ENCODE measurements at places on chromosomes 3 and 15.

DNA sequence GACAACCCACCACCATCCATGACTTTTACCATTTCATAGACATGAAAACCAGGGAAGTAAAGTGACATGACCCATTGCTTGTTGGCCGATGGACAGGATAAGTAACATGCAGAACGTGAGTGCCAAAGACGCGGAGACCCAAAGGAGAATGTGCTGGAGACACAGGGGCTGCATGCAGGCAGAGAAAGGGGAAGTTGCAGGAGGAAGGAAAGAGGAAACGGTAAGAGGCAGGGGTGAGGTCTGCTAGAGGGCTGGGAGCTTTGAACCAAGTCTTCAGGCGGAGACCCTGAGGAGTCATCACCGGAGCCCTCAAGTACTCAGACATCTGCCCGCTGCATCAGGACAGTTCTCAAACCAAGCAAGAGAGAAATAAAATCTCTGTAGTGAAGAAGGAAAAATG is 34.9 kb downstream of the MAGEF1 start:
- no peak for DNase-seq

DNA sequence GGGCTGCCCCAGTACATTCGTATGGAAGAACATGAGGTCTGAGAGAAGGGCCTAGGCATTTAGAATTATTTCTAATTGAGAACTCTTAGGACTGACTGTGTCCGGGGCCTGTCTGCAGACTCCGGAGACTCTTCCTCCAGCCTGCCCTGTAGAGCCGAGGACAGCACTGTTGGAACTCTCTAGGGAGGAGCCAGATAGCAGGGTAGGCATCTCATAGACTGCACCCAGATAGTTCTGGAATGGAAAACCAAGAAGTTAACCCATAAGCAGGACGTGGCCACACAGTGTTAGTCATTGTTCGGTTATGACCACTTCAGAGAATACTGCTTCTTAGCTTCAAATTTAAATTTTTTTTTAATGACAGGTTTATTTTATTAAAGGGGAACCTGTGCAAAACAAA is 59.5 kb downstream of the SNRK start:
- peak; percentile 15 for DNase-seq

GRCh38 chr3:48042071-48042760 is 26.0 kb upstream of the MAP4 start:
- no peak for DNase-seq

DNA sequence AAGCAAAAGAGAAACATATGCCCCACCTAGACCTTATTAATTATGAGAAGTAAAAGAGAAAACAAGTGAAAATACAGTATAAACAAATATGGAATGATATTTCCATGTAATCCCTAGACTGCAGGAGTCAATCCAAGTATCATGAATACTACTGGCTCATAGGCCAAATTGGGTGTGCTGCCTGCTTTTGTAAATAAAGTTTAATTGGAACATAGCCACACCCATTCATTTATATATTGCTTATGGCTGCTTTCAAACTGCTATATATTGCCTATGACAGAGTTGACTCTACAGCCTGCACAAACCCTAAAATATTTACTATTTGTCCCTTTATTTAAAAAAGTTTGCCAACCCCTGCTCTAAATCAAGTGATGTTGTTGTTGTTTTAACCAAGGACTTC is 5.3 kb downstream of the ULK4 start:
- no peak for DNase-seq

DNA sequence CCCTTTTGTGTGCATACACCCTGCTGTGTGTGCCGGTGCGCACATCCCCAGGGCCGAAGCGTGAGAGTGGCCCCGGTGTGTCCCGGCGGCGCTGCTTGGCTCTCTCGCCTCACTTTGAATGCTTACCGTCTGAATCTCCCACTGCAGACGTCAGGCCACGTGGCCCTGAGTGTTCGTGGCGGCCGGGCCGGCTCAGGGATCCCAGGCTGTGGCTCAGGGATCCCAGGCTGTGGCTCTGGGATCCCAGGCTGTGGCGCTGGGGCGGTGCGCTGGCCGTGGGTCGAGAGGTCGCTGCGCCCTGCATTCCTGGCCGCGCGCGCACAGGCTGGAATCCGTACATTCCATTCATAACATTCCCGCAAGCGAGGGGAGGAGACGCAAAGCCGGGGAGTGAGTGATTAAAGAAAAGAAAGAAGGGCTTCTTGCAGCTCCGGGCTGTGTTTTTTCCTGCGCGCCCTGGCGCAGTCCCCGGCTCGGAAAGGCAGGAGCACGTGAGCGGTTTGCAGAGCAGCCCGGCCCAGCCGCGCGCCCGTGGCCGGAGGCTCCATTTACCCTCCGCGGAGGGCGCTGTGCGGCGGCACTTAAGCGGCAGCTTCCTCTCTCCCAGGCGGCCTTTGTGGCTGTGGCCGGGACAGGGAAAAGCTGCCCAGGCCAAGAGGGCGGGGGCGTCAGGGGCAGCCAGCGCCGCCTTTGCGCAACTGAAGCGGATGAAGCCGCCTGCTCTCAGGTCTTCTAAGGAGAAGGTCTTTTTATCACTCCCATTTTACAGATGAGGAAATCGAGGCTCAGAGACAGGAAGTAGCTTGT is 87.0 kb upstream of the ALDH1L1 start:
- no peak for DNase-seq

- DNase-seq: no peak
Observed at GRCh38 chr15:100856867-100857266, 22.8 kb upstream of the ALDH1A3 start.

GRCh38 chr3:66037330-66037985 is 1.3 kb downstream of the MAGI1 start:
- no peak for DNase-seq

GRCh38 chr3:195763843-195764825 is 43.4 kb downstream of the MUC20 start:
- DNase-seq: no peak

GRCh38 chr3:40207796-40208195 is 101.7 kb upstream of the EIF1B start:
- no peak for DNase-seq

GRCh38 chr3:31064021-31064420 is 169.6 kb upstream of the GADL1 start:
- DNase-seq: no peak

- DNase-seq: peak; percentile 11
Observed at GRCh38 chr3:27533718-27534573, 49.8 kb upstream of the SLC4A7 start.

DNA sequence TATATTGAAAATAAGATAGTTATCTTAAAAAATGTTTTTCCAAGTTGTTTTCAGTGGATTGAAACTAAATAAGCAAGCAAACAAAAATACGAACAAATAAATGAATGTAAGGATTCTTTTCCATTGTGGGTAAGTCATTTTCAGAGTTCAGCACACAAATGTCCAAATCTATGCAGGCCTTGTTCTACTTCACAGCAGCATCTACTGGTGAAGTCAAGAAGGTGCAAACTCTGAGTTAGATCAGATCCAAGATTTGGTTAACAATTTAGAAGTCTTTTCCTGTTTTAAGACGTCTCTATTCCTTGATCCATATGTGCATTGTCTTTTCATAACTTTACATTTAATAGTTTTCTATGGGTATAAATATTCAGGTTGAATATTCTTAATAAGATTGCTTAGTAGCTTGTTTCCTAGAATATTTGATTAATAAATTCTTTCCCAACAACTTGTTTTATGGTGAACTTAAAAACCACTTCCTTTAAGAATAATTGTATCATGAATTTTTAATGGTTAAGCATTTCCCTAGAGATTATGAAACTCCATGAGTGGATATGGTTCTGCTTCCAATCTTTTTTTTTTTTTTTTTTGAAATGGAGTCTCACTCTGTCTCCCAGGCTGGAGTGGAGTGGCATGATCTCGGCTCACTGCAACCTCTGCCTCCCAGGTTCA is 10.5 kb downstream of the PTX3 start:
- DNase-seq: no peak

DNA sequence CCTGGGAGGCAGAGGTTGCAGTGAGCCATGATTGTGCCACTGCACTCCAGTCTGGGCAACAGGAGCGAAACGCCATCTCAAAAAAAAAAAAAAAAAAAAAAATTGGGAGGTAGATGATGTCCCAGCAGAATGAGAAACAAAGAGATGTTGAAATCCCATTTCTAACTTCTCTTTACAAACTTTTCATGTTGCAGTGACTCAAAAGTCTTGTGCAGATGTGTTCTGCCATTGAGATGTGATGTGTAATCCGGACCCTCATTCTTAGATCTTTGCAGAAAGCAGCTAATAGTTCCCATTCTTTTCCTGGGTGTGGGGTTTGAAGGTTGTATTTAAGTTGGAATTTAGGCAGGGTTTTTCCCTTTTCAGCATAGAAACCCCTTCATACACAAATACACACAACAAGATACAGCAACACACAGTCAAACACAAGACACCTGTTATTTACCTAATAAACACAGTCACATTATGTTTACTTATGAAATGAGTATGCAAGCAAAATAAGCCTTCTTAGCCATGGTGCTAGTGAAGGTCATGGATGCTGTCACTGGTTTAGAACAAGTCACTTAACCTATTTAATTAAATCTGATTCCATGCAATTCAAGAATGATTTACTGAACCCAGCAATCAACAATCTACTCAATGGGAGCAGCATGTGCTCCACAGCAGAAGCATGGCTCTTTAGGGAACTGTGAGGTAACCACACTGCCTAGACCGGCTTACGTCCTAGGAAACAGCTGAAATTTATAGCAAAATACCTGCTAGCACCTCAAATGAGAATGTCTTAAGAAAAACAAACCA is 14.9 kb downstream of the SIAH2 start:
- no peak for DNase-seq

- DNase-seq: no peak
Observed at GRCh38 chr3:141723255-141723654, 14.8 kb upstream of the RNF7 start.

DNA sequence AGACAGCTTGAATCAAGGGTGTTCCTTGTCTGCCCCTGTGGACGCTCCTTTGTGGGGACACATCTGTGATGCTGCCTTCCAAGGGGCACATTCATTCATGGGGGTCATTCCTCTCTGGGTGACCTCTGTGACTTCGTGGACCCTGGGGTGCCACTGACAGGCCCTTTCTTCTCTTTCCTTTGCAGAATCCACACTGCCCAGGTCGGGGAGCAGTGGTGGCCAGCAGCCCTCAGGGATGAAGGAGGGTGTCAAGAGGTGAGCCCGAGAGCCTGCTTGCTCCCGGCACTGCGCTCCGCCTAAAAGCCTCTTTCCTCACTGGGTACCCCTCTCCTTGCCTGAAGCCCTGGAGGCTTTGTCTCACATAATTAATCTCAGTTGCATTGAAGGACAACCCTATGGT is 26.3 kb downstream of the CHCHD6 start:
- DNase-seq: no peak

DNA sequence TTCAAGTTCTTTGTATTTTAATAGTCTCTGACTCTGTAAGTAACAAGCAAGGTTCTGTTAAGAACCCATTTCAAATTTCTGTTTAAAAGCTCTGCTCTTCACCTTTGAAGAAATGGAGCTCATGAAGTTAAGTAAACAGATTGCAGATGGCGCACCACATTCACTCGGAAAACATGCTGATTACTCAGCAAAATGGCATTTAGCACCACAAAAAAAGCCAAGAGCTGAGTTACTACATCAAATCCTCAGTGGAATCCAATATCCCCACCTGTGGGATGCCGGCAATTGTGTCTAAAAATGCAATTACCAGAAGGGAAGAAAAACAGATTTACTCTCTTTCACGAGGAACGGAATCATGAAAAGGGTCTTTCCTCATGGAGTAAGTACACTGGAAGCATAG is 758.0 kb downstream of the NTRK3 start:
- no peak for DNase-seq

GRCh38 chr3:133457465-133458067 is 57.7 kb downstream of the BFSP2 start:
- no peak for DNase-seq

GRCh38 chr15:92316586-92317295 is 76.9 kb upstream of the ST8SIA2 start:
- DNase-seq: no peak

All from activated CD4-positive, alpha-beta T cell treated with anti-CD3 and anti-CD28 coated beads for 48 hours (primary cell).